ENCODE measurements at places on chromosomes 3 and 15. TPM values are rescaled to one million over a fixed set of nuclear protein-coding genes. Genes with fewer than 3 reads are reported as not detected.
A peak's percentile ranks its signal among the peaks of the same experiment; 100 is the strongest.

The RNU5B-1 gene
- not detected for total RNA-seq

GRCh38 chr3:70832834-70833205 lies 520.4 kb upstream of the MDFIC2 start:
- DNase-seq, result no peak

DNA sequence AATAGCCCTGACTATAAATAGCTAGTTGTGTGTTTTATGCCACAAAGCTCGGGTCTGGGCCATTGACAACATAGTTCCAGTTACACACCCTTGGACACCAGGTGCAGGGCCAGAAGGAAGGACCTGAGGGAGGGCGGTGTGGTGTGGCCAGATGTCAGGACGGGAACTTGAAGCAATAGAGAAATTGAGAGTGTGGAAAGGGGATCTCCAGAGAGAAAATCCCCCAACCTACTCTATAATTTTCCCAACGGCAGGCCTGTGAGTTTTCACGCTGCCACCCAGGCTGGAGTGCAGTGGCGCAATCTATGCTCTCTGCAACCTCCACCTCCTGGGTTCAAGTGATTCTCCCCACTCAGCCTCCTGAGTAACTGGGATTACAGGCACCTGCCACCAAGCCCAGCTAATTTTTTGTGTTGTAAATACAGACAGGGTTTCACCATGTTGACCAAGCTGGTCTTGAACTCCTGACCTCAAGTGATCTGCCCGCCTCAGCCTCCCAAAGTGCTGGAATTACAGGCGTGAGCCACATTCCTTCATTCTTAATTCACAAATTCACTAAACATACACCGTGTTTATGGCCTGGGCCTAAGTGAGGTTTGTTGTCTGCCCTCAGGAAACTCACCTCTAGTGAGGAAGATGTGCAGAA lies 70.8 kb upstream of the KLF13 start:
- no peak for DNase-seq

DNA sequence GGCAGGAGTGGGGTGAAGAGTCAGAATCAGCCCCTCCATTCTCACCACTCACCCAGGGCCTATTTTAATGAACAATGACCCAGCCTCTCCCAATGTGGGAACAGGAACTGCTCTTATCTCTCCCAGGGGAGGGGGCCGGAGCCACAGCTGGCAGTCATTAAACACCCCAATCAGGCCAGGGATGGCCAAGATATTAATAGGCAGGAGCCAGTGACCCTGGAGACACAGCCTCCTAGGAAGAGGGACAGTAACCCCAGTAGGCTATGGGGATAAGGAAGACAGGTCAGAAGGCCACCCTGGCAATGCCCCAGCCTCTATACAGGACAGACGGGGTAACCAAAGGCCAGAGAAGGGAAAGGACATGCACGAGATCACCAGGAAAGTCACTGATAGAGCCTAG lies 38.6 kb downstream of the VIPR1 start:
- DNase-seq, result no peak

- peak; percentile 91 for DNase-seq
Observed at GRCh38 chr3:126523745-126524428, at the start of gene CHST13. CHST13 (plus strand) TSS chr3:126524155; CDS start chr3:126524333, 178 bp downstream.

- no peak for DNase-seq
Observed at GRCh38 chr15:40747685-40748631, 7.1 kb downstream of the RMDN3 start.

DNA sequence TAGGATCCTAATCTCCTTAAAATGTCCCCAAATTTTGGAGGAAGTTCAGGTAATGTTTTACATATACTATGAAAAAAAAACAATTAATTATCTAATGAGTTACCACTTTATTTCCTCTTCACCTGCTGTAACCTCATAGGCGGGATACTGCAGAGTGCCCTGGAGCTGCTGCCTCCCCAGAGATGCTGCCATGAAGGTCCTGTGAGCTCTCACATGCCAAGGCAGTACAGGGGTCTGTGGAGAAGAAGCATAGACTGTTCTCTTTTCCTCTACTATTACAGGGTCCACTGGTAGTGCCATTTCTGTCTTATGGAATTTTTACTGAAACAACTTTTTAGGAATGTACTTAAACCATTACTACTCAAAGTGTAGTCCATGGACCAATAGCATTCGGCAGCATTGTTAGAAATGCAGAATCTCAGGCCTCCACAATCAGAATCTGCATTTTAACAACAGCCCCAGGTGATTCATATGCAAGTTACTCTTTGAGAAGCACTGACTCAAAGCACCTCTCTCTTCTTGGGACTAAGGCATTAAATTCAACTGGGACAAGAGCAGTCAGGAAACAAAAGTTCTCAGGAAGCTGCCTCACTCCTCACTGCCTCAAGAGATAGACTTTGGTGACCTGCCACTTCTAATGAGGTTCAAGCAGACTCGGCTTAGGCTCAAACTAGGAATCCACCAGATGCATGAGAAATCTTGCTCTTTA lies 30.3 kb upstream of the CPOX start:
- no peak for DNase-seq

DNA sequence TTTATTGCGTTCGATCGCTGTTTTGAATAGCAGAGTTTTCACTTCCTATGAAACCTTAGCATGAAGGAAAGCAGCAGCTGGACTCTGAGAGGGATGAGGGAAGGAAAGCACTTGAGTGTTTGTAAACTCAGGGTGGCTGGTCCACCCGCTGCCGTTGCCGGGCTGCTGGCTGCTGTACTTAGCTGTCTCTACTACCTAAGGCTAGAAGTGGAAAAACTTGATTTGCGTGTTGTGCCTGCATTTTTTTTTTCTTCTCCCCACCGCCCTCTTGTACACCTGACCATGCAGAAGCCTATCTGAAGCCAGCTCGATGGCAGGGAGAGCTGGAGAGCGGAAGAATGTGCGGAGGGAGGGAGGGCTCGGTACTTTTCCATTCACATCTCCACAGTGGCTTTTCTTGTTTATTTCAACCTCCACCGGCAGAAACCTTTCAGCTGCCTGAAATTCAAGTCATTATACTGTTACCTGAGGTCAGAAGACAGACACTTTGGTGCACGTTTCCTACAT lies 4.8 kb upstream of the BCL6 start:
- no peak for DNase-seq

- no peak for DNase-seq
Observed at GRCh38 chr3:25548836-25549235, 115.9 kb downstream of the TOP2B start.

The HYKK gene
- 4.6 TPM for total RNA-seq

- DNase-seq, result no peak
Observed at GRCh38 chr3:23667536-23668429, 138.0 kb upstream of the UBE2E1 start.

GRCh38 chr3:40620151-40620550 lies 95.4 kb downstream of the ZNF621 start:
- no peak for DNase-seq

DNA sequence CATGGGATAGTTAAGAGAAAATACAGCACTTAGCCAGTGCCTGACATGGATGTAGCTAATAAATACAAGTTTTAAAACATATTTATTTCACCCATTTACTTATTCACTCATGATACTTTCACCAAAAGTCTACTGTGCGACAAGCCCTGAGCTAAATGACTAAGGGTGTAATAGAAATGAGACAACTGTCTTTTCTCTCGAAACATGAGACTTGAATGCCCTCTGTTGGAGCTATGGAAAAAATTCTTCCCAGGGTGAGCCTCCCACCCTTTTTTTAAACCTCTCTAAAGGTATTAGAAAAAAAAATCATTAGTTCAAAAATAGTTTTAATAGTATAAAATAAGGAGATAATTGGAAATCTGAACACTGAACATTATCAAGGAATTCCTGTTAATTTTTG lies 24.3 kb upstream of the RPL14 start:
- no peak for DNase-seq

- DNase-seq, result no peak
Observed at GRCh38 chr3:141853081-141853601, 23.3 kb upstream of the ATP1B3 start.

- no peak for DNase-seq
Observed at GRCh38 chr3:42505849-42506410, 3.5 kb downstream of the VIPR1 start.

GRCh38 chr3:66407611-66408218 lies 93.1 kb downstream of the LRIG1 start:
- DNase-seq, result peak; percentile 69

The MAGEL2 gene
- total RNA-seq, result 0.04 TPM

DNA sequence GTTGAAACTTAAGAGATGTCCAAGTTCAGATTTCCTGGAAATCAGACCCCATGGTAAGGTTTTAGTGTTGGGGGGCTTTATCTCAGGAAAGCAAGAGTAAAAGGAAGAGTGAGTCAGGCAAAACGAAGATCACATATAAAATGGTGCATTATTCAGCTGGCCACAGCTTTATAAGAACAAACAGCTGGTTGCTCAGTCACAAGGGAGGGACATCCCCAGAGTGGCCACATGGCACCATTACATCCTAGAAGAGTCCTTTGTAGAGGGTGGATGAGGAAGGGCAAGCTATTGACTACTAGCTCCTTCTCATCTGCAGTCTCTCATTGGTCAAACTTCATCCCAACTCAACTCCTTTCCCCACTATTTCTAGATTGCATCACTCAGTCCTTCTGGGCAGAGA lies 68.3 kb upstream of the COL8A1 start:
- no peak for DNase-seq

DNA sequence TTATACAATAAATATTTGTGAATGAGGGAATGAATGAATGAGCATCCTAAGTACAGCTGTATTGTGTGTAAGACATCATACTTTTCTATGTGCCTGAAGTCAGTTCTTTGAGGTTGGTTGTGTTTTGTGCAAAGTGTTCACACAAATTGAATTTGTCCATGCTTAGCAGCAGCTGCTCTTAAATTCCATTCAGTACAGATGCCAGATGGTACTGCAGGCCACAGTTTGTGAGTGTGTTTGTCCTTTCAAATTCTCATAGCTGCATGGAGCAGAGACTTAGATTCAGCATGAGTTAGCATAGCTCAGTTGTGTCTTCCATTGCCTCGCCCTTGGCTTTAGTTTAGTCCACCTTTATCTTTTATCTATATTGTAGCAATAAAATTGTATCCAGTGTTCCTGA lies 3.8 kb upstream of the ZNF385D start:
- DNase-seq, result no peak

- no peak for DNase-seq
Observed at GRCh38 chr15:59611276-59612260, at the start of gene GCNT3. GCNT3 (plus strand) TSS chr15:59611783; CDS start chr15:59618239, 6,456 bp downstream.

GRCh38 chr3:55690726-55691125 lies 203.6 kb upstream of the WNT5A start:
- no peak for DNase-seq

The MYO1E gene
- total RNA-seq, result 64.9 TPM

The ADAMTSL3 gene
- total RNA-seq, result 28.7 TPM

DNA sequence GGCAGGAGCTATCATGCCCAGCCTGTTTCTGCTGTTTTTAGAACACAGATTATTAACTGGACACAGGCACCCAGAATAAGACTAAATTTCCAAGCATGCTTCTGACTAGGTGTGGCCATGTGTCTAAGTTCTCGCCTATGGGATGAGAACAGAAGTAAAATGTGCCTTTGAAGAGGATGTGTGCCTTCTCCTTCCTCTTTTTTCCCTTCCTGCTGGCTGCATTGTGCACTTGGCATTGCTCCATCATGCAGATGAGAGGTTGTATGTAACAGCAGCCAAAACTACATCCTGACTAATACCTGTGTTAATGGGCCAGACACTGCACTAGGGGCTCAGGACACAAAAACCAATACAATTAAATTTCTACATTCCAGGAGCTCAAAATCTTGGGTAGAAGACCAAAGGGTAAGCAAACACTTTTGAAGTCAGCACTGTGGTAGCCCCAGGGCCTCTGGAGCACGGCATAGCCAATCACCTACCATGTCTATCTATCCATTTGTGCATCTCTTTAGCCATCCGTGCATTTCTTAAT lies 40.9 kb upstream of the RNU6-1 start:
- peak; percentile 59 for DNase-seq

The PAQR5 gene
- 0.73 TPM for total RNA-seq

- DNase-seq, result no peak
Observed at GRCh38 chr15:70387993-70388392, 290.3 kb upstream of the TLE3 start.

GRCh38 chr3:113234028-113234427 lies 22.7 kb downstream of the BOC start:
- DNase-seq, result no peak

DNA sequence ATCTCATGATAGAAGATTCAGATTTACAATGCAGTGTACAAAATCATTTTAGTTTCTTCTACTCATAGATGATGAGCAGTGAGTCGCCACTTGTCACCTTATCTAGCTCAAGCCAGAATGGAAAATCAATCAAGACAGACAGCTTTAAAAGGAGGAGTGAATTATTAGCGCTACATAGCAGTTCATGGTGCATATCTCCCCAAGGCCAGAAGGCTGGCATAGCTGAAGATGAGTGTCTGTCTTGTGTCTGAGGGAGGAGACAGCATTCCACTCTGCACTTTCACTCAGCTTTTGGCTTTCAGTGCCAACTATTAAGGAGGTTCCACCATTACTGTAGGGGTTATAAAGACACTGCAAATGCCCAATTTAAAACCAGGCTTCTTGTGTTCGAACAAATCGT lies 804.1 kb upstream of the LMCD1 start:
- no peak for DNase-seq

Measured in right lobe of liver (tissue), 6 donors.